Brain microvascular endothelial cell (primary cell): ENCODE measurements at places on chromosomes 7 and 10.

DNA sequence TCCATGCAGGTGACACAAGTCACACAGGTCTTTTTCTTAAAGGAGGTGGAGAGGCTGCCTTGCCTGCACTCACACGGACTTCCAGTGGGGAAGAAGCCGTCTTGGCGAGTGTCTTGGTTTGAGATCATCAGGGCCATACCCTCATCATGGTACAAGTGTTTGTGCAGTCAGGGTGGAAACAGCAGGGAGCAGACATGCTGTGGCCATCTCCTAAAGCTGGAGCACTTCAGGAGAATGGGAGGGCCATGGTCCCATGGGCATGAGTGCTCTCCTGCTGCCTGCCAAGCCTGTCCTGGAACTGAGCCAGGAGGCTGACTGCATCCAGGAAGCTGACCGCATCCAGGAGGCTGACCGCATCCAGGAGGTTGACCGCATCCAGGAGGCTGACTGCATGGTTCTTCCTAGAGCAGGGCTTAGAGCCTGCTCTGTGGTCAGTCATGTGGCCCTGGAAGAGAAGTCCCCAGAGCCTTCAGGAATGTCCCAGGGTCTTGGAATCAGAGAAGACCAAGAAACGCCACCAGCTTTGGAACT lies 98.4 kb downstream of the ADARB2 start:
- no peak for DNase-seq

- no peak for DNase-seq
These were observed 15.5 kb downstream of the WAPL start for GRCh38 chr10:86506062-86506461.

- DNase-seq, result no peak
These were observed 99.8 kb upstream of the RET start for GRCh38 chr10:42977032-42977416.

DNA sequence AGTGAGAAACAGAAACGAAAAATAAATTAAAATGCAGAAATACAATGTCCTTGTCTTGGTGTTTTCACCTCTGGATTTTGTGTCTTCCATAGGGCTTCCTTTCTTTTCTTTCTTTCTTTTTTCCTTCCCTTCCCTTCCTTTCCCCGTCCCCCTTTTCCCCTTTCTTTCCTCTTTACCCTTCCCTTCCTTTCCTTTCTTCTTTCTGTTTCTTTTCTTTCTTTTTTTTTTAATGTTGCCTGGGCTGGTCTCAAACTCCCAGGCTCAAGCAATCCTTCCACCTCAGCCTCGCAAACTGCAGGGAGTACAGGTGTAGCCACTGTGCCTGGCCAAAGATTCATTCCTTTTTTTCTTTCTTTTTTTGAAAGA lies 8.8 kb downstream of the ZNF853 start:
- DNase-seq, result no peak

GRCh38 chr10:20093600-20093999 lies 277.4 kb downstream of the PLXDC2 start:
- no peak for DNase-seq

GRCh38 chr10:71231206-71231605 lies 18.8 kb downstream of the UNC5B start:
- DNase-seq, result no peak

- no peak for DNase-seq
These were observed 330.3 kb downstream of the HGF start for GRCh38 chr7:81439591-81439990.

DNA sequence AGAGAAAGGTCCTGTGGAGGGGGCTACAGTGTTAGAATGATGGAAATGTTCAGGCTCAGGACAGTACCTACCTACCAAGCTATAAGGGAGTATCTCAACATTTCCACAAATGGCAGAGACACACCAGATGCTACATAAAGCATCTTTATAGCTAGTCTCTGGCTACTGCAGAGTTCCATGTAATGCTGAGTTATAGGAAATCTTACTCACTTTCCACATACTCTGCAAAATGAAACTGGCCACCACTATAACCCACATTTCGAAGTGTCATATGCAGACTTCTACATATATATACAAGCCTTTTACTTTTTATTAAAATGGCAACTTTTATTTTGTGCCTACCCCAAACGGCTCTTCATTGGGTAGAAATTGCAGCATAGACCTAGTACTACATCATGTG lies 85.5 kb downstream of the FAS start:
- no peak for DNase-seq

DNA sequence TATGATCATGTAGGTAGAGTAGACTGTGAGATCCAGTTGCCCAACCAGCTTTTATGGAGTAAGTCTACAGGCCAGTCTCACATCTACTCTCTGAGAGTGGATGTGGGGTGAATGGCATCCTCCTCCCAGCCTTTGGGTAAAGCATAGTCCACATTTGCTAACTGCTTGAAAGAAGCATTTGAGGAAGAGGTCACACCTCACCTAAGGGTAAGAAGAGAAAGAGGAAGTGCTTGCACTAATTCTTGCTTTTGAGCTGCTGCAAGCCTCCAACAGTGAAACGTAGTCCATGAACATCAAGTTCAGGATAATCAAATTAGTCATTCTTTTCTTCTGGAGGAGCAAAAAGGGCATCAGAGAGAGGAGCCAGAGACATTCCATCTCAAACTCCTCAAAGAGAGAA lies 93.9 kb upstream of the AGR3 start:
- DNase-seq, result no peak

- no peak for DNase-seq
These were observed 97.1 kb downstream of the CREB5 start for GRCh38 chr7:28509251-28510025.

DNA sequence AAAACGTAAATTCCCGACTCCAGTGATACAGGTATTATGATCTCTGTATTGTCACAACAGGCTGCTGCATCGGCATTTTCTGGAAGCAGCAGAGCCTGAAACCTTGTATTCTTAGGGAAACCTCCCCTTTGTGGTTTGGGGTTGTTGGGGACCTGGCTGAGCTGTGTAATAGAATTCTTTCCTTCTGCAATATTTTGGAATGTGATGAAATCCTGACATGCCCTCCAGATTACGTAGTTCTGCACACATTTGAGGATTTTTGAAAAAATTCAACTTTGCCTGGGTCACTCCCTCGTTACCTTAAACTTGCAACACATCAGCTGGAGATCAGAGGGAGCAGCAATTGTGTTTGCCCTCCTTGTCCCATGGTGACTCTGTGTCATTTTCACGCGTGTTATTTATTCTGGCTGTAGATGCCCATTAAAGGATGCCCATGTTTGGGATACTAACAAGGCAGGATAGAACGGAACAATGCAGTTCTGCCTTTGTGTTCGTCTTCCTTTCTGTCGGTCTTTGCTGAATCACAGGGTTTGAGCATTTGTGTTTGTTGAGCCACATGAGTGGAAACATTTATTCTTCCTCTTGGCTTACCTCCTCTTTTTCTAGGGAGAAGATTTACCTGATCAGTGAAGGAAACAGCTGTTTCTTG lies 181.7 kb downstream of the TCF7L2 start:
- peak; percentile 33 for DNase-seq

GRCh38 chr10:129322933-129323820 lies 143.9 kb upstream of the MGMT start:
- no peak for DNase-seq

DNA sequence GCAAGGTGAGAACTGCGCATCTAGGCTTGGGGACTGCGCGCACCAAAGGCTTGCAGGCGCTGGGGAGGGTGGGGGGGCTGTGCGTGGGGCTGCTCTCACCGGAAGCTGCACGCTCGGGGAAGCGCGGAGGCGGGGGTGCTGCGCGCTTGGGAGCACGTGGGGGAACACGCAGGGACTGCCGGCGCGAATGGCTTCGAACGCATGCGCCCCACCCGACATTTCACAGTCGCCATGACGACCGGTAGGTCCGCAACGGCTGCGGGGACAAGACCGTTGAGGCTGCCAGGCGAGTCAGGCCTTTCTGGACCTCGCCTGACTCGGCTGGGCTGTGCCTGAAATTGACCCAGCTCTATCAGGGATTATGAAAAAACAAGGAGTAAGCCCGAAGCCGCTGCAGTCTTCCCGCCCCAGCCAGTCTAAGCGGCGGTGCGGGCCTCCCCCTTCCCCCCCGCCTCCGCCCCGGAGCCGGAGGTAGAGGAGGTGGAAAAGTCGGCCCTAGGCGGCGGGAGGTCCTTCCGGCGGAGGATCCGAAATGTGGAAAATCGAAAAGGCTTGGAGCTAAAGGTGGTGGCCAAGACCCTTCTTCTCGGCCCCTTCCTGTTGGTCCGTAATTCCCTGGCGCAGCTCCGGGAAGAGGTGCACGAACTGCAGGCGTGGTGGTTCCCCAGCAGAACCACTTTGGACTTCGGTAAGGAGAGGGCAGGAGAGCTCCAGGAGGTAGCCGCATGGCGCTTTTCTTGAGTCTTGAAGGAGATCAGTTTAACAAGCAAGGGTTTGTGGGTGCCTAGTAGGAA lies 34.9 kb upstream of the STEAP1 start:
- DNase-seq, result no peak

GRCh38 chr7:27631391-27631790 lies 31.3 kb downstream of the HIBADH start:
- no peak for DNase-seq

DNA sequence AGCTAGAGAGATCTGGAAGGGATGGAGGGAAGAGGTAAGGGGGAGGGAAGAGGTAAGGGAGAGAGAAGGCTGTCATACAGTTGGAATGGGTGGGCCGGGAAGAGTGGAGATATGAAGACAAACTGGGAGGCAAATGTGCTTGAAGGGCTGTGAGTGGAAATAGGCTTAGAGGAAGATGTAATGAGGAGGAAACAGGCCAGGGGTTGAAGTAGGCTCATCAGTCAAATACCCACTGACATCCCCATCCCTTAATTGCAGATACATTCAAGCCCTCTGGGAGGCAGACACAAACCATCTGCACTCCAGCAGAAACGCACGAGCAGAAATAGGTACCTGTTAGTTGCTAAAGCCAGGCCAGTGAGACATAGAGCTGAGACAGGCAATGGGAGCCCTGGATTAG lies 2.1 kb downstream of the SYNPO2L start:
- DNase-seq, result peak; percentile 34

DNA sequence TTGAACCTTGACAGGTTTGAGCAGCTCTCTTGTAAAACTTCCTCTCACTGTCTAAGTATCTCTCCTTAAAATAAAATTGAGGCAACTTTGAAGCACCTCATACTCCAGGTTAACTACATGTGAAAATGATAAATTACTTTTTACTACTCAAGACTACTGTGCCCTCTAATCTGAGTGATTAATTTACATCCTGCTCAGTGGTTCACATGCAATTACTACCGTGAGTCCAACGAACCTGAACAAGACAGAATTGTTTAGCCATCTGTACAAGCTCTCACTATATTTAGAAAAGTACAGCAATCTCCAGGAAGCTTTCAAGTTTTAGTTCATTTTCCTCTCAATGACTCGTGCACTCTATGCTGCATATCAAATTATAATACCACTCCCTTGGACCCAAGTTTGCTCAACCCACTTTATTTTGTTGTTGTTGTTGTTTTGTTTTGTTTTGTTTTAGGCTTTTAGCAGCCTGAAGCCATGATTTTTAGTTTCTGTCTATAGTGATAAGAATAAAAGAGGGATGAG lies 21.2 kb downstream of the PDE1C start:
- no peak for DNase-seq

GRCh38 chr10:110006358-110007160 lies 1.2 kb upstream of the ADD3 start:
- DNase-seq, result peak; percentile 78

- DNase-seq, result peak; percentile 51
These were observed 720 bp downstream of the SNCG start for GRCh38 chr10:86958901-86959736.

DNA sequence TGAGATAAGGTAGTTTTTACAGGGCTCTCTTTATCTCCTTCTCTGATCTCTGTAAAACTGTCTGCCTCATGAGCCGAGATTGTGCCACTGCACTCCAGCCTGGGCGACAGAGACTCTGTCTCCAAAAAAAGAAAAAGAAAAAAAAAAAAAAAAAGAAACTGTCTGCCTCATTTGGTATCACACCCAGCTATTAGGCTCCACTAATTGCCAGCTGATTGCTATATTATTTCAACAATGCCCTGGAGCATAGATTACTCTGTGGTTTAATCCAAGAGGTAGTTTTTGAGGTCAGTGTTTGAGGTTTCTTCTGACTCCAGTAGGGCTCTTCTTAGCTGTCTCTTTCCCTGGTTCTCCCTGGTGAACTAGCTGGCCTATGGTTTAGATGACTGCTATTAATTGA lies 268.1 kb upstream of the PLPP4 start:
- DNase-seq, result no peak

- DNase-seq, result no peak
These were observed 200.3 kb downstream of the TEX36 start for GRCh38 chr10:125482637-125483036.

GRCh38 chr10:69201045-69201444 lies 19.1 kb upstream of the HKDC1 start:
- no peak for DNase-seq
